GM23338 (cell line): ENCODE measurements at places on chromosomes 4 and X.

DNA sequence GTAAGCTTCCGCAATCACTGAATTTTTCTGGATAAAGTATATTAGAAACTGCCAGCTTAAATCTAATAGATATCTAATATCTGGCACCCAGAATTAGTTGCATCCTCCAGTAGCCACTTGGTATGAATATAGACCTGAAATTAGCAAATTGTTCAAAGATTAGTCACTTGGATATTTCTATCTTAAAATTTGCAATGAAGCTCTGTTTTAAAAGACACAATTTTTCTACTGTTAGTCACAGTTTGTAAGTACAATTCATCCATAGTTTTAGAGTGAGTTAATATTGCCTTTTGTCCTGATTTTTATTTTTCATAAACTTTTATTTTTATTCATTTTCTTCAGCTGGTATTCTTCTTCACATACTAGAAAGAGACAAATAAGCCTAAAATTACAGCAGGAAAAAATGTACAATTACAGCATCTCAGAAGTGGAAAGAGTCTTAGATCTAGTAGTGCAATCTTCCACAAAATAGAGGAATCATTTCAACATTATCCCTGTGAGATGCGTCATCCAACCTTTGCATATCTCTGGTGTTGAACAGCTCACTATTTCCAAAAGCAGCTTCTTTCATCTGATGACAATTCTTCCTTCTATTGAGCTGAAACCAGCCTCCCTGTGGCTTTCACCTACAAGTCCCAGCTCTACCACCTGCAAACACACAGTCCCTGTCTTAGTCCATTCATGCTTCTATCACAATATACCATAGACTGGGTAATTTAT lies 190.0 kb upstream of the AR start:
- no peak overlapping the region for H3K4me3 ChIP-seq
- H3K27me3 ChIP-seq: no peaks in the 10 kb centered on the region
- H3K36me3 ChIP-seq: no peaks in the 10 kb centered on the region
- DNase-seq: no peak

DNA sequence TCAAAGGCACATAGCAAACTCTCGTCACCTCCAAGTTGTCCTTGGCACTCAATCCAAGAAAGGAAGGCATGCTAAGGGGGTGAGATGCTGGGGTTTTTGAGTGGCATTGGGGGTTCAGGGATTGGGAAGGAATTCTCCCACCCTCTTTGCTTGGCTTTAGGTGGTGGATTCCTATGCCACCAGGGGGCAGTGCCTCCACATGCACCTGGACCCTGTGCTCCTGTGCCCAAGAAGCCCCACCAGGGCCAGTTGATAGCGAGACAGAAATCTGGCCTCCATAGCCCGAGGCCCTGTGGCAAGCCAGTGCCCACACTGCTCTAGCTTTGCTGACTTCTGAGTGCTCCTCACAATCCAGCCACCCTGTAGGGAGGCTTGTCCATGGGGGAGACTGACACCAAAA lies 2.0 kb upstream of the FATE1 start:
- DNase-seq: peak; percentile 62
- no peak overlapping the region for H3K4me3 ChIP-seq
- H3K4me1 ChIP-seq: no peaks in the 10 kb centered on the region; the same call in 1 of the 2 replicates
- H3K27me3 ChIP-seq: no peaks in the 10 kb centered on the region

GRCh38 chr4:71713611-71714203 lies 70.2 kb downstream of the GC start:
- no peaks in the 10 kb centered on the region for H3K27me3 ChIP-seq
- peak; percentile 51 for DNase-seq
- no peak overlapping the region for H3K4me3 ChIP-seq
- no peak overlapping the region for H3K27ac ChIP-seq
- 0 out of 2 replicates have a peak, but pooled peaks cover 5% of the 10 kb centered on the region for H3K4me1 ChIP-seq
- H3K36me3 ChIP-seq: no peaks in the 10 kb centered on the region

DNA sequence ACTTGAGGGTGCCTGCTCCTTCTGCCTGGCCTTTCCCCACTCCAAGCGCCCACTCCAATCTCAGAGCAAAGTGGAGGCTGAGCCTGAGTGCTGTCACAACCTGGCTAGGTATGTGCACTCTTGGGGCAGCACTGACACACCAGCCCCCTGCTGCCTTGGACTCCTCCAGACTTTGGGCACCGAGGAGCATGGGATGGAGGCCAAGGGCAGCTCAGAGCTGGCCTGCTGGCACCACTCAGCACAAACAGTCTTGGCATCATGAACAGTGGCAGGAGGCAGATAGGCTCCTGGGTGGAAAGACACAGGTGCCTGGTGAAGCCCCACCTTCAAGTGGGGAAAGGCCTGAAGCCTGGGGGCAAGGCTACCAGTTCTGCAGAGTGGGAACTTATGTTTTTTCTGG lies 91.8 kb downstream of the KCNIP4 start:
- H3K36me3 ChIP-seq: no peaks in the 10 kb centered on the region; the same call in 1 of the 2 replicates
- no peak overlapping the region for H3K4me3 ChIP-seq
- H3K27me3 ChIP-seq: no peaks in the 10 kb centered on the region
- no peak for DNase-seq
- no peaks in the 10 kb centered on the region for H3K4me1 ChIP-seq
- H3K27ac ChIP-seq: no peak overlapping the region

GRCh38 chr4:128275346-128275745 lies 12.3 kb downstream of the PGRMC2 start:
- no peak overlapping the region for H3K4me3 ChIP-seq
- peaks cover 18% of the 10 kb centered on the region; the same call in 1 of the 2 replicates for H3K36me3 ChIP-seq
- no peaks in the 10 kb centered on the region for H3K27me3 ChIP-seq
- H3K4me1 ChIP-seq: no peaks in the 10 kb centered on the region

- H3K36me3 ChIP-seq: no peaks in the 10 kb centered on the region
- peaks cover 9% of the 10 kb centered on the region; the same call in 1 of the 2 replicates for H3K4me1 ChIP-seq
- DNase-seq: no peak
Measured at GRCh38 chr4:4693258-4693657, 151.4 kb upstream of the STX18 start.

DNA sequence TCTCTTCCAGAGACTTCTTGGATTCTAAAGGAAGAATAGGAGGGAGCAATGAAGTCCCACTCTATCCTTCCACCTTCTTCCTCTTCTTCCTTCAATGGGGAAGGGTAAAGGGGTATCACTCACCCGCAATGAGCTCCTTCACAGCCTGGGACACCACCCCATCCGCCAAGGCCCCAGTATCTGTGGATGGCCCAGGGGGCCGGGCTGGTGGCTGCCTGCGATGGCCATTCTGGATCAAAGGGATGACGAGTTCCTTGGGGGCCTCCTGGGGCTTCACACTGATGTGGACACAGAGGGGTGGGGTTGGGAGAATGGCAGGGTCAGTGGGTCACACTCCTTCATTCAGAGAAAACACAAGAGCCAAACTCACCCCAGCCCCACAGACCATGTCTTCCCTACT lies 1.0 kb downstream of the GPKOW start:
- H3K27ac ChIP-seq: no peak overlapping the region
- H3K27me3 ChIP-seq: no peaks in the 10 kb centered on the region
- H3K4me3 ChIP-seq: peak overlapping the region; percentile 87
- DNase-seq: no peak
- H3K4me1 ChIP-seq: no peaks in the 10 kb centered on the region

GRCh38 chrX:97372001-97372766 lies 488.5 kb downstream of the RPA4 start:
- H3K4me3 ChIP-seq: no peak overlapping the region
- no peaks in the 10 kb centered on the region; the same call in 1 of the 2 replicates for H3K36me3 ChIP-seq
- no peaks in the 10 kb centered on the region for H3K27me3 ChIP-seq
- H3K4me1 ChIP-seq: peaks cover 15% of the 10 kb centered on the region
